ENCODE measurements at places on chromosomes 12 and 14.

GRCh38 chr12:120834489-120835303, 69.5 kb downstream of the SPPL3 start:
- DNase-seq: no peak

DNA sequence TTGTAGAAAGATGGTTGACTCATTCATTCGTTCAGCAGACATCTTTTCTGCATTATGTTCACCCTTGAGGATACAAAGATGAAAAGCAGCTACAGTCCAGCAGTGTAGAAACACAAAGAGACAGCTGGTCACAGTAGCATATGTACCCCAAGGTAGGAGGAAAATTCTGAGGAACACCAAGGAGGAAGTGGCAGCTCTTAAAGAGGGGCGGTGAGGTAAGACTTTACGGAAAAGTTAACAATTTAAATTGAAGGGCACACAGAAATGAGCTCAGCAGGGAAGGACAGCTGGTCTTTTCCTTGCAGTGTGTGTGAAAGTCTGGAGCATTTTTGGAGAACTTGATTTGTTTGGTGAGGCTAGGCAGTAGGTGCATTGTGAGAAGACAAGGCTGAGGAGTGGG, 3.5 kb downstream of the SLC35E3 start:
- no peak for DNase-seq

GRCh38 chr14:61346793-61347192, 25.4 kb downstream of the PRKCH start:
- no peak for DNase-seq

DNA sequence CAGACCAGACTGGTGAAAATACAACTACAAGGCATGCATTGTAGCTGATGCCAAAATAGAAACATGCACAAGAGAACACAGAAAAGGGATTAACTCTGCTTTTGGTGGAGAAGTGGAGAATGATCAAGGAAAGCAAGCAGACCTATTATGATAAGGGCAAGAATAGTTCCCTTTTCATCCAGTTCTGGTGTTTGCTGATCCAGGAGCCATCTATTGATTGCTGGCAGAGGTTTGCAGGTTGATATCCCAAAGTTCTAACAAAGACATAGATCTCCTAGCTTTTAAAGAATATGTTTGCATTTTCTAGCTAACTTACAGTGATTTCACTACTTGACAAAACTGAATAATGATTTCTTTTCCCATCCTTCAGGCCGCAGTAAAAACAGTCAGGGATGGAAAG, 166.2 kb upstream of the CDKN3 start:
- no peak for DNase-seq

DNA sequence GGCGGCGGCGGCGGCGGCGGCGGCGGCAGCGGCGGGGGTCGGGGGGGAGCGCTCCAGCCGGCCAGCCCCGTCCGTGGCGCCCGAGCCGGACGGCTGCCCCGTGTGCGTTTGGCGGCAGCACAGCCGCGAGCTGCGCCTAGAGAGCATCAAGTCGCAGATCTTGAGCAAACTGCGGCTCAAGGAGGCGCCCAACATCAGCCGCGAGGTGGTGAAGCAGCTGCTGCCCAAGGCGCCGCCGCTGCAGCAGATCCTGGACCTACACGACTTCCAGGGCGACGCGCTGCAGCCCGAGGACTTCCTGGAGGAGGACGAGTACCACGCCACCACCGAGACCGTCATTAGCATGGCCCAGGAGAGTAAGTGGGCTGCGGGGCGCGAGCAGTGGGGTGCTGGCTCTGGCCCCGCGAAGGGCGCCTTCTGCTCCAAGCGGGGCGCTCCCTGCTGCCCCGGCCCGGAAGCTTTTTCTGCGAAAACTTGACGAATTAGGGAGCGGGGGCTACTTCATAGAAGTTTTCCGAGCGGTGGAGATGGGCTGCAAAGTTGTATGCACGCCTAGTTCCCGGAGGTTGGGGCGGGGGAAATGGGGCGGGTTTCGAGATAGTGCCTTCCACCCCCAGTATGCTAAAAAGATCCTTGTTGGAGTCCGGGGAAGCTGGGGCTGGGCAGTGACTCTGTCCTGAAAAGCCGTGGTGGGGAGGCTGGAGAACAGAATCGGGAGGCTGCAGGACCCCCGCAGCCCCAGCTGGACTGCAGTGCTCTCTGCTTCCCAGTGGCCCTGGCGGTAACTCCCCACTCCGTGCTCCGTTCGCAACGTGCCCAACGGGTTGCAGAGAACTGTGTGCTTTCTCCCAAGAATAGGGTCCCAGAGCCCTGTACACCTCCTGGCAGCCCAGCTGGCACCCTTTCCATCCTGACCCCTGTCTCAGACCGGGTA, 751 bp downstream of the GDF11 start:
- DNase-seq: no peak

- DNase-seq: no peak
These were observed 10.1 kb upstream of the TWF1 start for GRCh38 chr12:43816168-43816567.

DNA sequence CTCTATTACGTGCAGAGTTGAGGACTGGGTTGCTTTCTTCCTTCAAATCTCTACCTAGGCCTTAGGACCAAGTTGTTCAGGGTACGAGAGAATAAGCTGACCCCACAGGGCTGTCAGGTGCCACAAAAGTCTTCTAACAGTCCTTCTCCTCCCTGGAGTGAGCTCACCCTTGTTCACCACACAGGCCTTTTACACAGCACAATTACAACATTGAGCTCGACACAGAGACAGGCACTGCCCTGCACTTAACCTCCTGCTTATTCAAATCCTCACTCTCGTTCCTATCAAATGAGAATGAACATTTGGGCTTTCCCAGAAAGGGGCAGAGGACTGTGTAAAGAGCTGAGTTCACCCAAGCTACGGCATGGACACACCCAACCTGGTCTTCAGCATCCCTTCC, 2.4 kb downstream of the GALNT6 start:
- DNase-seq: no peak

DNA sequence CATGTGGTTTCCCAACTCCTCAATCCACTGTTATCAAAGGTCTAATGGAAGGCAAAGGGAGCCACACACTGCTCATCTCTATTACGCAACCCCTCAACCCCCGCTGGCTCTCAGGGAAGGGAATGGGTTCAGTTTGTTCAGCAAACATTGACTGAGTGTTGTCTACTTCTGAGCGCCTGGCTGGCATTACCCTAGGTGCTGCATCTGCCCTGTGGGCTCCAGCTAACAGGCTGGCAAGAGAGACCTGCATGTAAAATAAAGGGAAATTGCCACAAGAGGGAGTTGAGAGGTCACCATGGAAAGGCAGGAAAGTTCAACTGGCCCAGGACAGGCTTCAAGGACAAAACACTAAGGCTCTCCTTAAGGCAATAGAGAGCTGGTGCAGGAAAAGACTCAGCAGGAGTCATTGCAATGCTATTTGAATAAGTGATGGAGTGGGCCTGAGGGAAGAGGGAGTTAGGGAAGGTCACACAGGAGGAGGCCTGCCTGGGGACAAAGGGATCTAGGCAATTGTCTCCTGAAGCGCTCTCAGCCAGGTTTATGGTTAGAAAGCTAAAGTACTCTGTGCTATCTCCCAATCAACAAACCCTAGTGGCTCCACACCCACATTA, 5.5 kb upstream of the ZNF740 start:
- DNase-seq: no peak

DNA sequence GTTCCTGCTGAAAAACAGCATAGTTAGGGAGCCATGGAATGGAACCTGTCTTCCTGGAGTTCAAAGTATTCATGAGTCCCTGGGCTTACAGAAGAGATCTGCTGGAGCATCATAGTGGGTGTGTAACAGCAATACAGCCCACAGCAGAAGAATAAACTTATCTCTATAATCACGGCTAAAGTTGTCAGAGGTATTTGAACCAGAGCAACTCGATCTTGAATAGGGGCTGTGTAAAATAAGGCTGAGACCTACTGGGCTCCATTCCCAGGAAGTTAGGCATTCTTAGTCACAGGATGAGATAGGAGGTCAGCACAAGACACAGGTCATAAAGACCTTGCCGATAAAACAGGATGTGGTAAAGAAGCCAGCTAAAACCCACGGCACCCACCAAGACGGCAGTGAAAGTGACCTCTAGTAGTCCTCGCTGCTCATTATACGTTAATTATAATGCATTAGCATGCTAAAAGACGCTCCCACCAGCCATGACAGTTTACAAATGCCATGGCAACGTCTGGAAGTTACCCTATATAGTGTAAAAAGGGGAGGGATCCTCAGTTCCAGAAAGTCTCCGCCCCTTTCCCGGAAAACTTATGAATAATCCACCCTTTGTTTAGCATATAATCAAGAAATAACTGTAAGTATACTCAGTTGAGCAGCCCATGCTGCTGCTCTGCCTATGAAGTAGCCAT, 223.4 kb downstream of the PCNX1 start:
- DNase-seq: no peak

GRCh38 chr12:95583933-95584332, 32.7 kb upstream of the USP44 start:
- DNase-seq: no peak

DNA sequence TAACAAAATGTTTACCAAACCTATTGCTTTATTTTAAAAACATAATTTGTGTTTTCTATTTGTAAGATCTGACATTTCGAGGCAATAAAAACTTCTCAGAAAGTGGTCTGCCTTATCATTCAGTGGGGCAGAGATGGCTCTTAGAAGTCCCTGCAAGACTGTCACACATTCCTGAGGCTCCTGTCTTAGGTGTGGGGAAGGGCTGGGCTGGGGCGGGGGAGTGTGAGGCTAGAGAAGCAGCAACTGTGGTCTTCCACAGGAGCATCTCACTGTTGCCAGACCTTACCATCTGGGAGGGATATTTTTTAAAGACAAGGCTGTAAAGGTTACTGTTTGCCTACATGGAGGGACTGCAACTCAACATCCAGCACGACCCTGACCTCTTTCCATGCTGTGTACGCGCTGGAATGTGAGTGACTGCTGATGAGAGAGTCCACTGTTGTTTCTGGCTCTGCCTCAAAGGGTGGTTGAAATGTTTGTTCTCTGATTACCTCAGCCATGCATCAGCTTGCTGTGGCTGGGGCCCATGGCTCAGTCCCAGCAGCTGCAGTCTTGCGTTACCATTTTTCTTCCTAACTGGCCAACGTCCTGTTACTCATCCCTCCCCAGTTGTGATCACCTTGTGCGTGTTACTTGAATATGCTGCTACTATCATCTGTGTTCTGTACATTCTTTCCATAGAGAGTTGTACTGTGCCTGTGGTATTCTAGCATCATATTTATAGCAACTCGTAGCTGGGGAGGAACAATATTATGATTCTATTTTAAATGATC, 12.4 kb downstream of the ERG28 start:
- DNase-seq: no peak

DNA sequence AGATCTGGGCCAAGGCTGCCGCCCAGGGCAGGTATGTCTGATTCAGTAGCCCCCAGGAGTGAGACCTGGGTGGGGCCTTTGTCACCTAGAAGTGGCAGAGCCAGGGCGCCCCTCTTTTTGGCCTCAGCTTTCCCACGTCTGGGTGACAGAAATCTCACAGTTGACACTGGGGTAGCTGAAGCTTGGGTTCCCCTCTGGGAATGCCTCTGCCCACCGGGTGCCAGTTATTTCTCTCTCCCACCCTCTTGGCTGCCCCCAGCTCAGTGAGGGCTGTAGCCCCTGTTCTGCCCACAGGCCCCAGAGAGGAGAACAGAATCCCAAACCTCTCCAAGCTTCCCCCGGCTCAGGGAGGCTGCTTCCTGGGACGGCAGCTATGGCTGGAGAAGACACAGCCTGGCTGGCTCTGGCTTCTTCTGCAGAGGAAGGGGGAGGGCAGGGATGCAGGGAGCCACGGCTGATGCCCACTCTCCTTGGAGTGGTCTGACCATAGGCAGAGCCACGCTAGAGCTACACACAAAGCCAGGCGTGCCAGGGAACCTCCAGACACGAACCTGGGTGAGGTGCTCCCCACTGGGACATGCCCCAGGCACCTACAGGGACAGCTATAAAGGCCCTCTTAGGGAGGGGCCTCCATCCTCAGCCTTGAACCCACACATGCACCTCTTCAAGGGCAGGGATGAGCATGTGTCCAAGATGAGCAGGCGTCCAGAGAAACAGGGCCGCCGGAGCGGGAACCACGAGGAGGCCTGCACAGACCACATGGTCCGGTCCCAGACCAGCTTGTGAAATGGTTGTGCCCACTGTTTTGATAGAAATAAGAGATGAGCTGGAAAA, 51.7 kb downstream of the BEGAIN start:
- DNase-seq: no peak

- no peak for DNase-seq
These were observed 76.1 kb upstream of the DYRK2 start for GRCh38 chr12:67572492-67572891.

DNA sequence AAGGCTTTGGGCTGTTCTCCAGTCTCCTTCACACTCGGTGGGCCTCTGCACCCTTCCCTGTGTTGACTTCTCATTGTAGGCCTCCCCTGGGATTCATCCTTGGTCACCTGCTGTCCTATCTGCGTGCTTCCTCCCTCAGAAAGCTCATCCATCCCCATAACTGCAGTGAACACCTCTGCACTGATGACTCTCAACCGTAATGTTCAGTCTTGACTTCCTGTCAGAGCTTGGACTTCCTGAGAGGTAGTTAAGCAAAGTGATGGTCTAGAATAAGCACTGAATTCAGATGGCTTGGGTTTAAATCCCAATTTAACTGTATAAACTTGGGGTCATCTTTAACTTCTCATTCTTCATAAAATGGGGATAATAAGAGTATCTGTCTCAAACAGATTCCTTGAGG, 13.6 kb upstream of the MDM1 start:
- no peak for DNase-seq

GRCh38 chr12:93713800-93714199, 36.6 kb downstream of the CRADD start:
- no peak for DNase-seq

Measured in stimulated activated CD4-positive, alpha-beta T cell treated with anti-CD3 and anti-CD28 coated beads, Interleukin-12 subunit alpha, Interleukin-12 subunit beta, amount 100 ng/mL, for 48 hours (primary cell).